HFFc6 (cell line): ENCODE measurements at places on chromosomes 16 and 17. TPM values are rescaled to one million over a fixed set of nuclear protein-coding genes. Genes with fewer than 3 reads are reported as not detected.
A peak's percentile ranks its signal among the peaks of the same experiment; 100 is the strongest.

Gene TMEM114
- total RNA-seq: not detected in 2 replicates

- H3K27ac ChIP-seq: peak overlapping the region; percentile 78
- no peaks in the 10 kb centered on the region for H3K36me3 ChIP-seq
- peak overlapping the region; percentile 46; the same call in 1 of the 2 replicates for H3K4me3 ChIP-seq
- peak; percentile 52 for DNase-seq
- H3K27me3 ChIP-seq: peaks cover 43% of the 10 kb centered on the region
- H3K4me1 ChIP-seq: peaks cover 24% of the 10 kb centered on the region
Measured at GRCh38 chr17:64385187-64386083, 5.2 kb downstream of the PECAM1 start.

DNA sequence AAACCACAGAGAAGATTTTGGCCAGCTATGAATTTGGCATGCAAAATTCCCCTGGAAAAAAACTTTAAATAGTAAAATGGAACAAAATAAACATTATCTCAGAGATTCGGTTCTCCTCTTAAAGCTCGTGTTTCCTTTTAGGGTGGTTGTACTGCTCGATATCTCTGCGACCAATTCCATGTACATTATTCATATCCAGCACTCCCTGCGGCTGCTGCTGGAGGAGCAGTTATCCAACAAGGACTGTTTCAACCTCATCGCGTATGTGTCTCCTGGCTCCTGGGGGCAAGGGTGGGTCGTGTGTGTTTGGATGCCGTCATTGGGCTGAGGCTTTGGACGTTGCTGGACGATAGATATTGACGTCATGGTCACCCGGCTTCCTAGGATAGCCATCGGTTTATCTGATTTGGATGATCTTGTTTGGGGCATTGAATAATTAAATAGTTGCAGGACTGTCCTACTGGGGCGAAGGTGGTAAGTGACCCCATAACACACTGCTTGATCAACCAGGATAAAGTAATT is 33.8 kb downstream of the VWA3A start:
- no peak overlapping the region for H3K27ac ChIP-seq
- DNase-seq: no peak
- peaks cover 18% of the 10 kb centered on the region for H3K27me3 ChIP-seq
- no peak overlapping the region for H3K4me3 ChIP-seq

DNA sequence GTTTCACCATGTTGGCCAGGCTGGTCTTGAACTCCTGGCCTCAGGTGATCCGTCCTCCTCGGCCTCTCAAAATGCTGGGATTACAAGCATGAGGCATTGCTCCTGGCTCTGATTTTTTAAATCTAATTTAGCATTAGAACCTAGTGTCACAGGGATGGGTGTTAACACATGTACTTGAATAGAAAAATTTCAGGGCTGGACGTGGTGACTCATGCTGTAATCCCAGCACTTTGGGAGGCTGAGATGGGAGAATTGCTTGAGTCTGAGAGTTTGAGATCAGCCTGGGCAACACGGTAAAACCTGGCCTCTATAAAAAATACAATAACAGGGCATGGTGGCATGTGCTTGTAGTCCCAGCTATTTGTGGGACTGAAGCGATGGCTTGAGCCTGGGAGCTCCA is 6.0 kb upstream of the RNF135 start:
- no peak overlapping the region for H3K4me3 ChIP-seq
- peaks cover 17% of the 10 kb centered on the region for H3K4me1 ChIP-seq
- peak; percentile 29 for DNase-seq
- no peaks in the 10 kb centered on the region for H3K27me3 ChIP-seq
- peak overlapping the region; percentile 6; the same call in 1 of the 2 replicates for H3K27ac ChIP-seq

Gene AANAT
- total RNA-seq: not detected in 3 replicates

Gene CLDN6
- 0.24 TPM in 1 of 3 replicates, not detected in the others for total RNA-seq

DNA sequence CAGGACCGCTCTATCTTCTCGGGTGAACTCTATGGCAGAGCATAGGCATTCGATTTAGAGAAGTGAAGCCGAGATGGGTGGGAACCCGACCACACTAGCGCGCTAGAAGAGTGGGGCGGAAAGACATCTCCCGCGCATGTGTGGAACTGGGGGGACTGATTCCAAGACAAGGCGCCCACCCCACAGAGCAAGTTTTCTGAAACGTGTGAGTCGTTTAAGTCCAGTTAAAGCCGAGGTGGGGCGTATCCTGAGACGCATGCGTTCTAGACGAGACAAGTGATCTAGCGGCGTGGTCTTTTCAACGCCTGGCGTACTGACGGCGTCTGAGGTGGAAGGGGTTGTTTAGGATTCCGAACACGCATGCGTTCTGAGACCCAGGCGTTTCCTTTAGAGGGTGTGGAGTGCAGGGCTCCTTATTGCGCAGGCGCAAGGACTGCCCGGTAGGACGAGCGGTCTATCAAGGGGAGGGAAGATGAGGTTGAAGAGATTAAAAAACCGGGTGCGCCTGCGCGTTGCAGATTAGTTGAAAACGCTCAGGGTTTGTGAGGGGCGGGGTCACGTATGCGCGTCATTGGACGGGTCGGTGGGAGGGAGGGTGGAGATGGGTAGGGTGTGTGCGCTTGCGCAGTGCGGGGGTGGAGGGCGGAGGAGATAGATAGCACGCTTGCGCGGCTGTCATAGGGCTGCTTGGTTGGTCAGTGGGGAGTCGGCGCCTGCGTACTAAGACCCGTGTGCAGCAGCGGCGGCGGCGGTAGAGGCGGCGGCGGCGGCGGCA is at the start of gene EIF5A:
TSS of gene EIF5A (plus strand) at position 718 of the 775 bp plus-strand sequence. CDS start 2,008 bp downstream, outside the sequence.
- H3K27me3 ChIP-seq: peaks cover 10% of the 10 kb centered on the region
- peaks cover 36% of the 10 kb centered on the region for H3K4me1 ChIP-seq
- DNase-seq: peak; percentile 100
- peak within 1 kb of the TSS; percentile 94 for H3K4me3 ChIP-seq
- peak within 1 kb of the TSS; percentile 99 for H3K27ac ChIP-seq
- peaks cover 33% of the 10 kb centered on the region for H3K36me3 ChIP-seq

- H3K4me3 ChIP-seq: no peak overlapping the region
- no peaks in the 10 kb centered on the region for H3K36me3 ChIP-seq
- H3K4me1 ChIP-seq: no peaks in the 10 kb centered on the region
- no peak for DNase-seq
Measured at GRCh38 chr16:30434852-30435251, 5.0 kb upstream of the DCTPP1 start.

Gene ITGA2B
- 0.06 TPM in 1 of 3 replicates, not detected in the others for total RNA-seq

DNA sequence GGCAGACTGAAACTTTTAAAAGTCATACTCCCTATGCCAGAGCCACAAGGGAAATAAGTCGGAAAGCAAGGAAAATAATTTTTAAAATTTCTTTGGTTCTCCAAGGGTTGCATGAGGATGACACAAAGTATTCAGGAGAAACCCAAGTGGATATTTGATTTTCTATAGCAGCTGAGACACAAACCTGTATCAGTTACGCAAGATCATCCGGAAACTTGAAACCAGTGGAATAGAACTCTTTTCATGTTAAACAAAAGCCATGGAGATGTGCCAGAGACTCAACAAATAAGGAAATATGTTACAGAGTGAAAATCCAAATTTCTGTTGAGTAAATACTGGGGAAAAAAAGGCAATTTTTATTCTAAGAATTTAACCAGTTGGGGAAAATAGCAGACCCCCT is 294.7 kb downstream of the KIF2B start:
- no peaks in the 10 kb centered on the region for H3K27me3 ChIP-seq
- no peaks in the 10 kb centered on the region for H3K4me1 ChIP-seq
- H3K36me3 ChIP-seq: no peaks in the 10 kb centered on the region
- no peak for DNase-seq
- no peak overlapping the region for H3K4me3 ChIP-seq

Gene USP6
- total RNA-seq: 0.05 to 0.15 TPM (median 0.10 TPM) in 3 replicates

DNA sequence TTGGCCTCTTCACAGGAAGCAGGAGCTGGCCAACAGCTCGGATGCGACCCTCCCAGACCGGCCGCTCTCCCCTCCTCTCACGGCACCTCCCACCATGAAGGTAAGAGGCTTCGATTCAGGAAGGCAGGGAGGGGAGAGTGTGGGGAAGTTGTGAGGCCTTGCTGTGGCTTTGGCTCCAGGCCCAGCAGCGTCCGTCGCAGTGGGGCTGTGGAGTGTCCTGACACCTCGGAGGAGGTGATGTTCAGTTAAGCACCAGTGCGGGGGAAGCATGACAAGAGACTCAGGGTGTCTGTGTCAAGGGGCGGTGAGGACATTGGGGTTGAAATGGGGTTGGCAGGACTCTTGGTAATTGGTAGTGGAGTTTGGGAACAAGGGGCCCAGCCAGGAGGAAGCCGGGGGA is 109.0 kb downstream of the RAP1GAP2 start:
- no peak for DNase-seq
- H3K4me3 ChIP-seq: no peak overlapping the region
- no peak overlapping the region for H3K27ac ChIP-seq
- peaks cover 22% of the 10 kb centered on the region for H3K36me3 ChIP-seq

DNA sequence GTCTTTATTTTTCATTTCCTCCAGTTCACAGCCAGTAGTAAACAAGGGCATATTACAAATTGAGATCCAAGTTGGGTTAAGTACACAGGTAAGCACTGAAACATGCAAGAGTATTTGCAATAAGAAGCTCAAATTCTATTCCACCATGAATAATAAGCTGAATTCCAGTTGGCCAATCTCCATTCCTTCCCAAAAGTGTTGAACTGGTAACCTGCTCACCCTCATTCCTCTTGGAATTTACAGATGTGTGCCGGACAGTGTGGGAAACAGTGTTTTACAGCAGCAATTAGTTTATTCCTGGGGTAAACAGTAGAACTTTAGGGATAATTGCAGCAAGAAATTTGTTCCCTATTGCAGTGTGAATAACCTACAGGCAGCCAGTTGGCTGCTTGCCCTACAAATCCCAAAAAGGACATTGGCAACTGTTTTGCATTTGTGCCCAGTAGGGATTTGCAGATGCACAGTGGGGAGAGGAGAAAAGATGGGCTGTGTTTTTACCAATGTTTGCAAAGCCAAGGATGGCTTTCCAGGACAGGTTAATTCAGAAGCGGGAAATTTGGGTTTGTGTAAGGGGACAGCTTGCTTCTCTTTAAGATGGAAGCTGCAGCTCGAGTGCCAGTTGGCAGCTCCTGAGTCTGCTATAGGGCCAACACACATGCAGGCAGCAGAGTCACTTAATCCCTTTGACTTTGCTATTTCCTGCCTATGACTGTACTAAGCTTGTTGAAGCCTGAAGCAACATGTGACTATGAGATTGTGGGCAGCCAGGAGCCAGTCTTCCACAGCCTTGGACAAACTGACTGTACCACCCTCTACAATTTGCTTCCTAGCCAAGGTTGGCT is 318.9 kb downstream of the MAP2K6 start:
- peaks cover 7% of the 10 kb centered on the region for H3K36me3 ChIP-seq
- no peaks in the 10 kb centered on the region for H3K27me3 ChIP-seq
- peak overlapping the region; percentile 53 for H3K27ac ChIP-seq
- DNase-seq: peak; percentile 86
- peak overlapping the region; percentile 33 for H3K4me3 ChIP-seq

DNA sequence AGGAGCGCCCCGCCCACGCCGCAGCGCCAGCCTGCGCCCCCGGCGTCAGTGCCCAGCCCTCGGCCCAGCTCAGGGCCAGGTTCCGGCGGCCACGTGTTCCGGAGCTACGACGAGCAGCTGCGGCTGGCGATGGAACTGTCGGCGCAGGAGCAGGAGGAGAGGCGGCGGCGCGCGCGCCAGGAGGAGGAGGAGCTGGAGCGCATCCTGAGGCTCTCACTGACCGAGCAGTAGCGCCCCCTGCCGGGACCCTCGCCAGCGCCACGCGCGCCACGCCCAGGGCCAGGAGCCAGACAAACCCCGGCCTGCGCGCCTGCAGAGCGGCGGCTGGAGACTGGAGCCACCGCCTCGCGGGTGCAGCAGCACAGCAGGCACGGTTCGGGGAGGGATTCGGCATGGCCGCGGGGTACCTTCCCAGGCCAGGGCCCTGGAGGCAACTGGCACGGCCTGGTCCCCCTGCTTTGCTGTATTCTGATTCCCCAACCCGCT is 9.3 kb downstream of the CORO6 start:
- peaks cover 2% of the 10 kb centered on the region; the same call in 1 of the 2 replicates for H3K27me3 ChIP-seq
- H3K27ac ChIP-seq: no peak overlapping the region
- no peak for DNase-seq
- H3K4me1 ChIP-seq: peaks cover 25% of the 10 kb centered on the region
- no peaks in the 10 kb centered on the region for H3K36me3 ChIP-seq
- H3K4me3 ChIP-seq: no peak overlapping the region; the same call in 1 of the 2 replicates

Gene KRTAP16-1
- not detected in 3 replicates for total RNA-seq
